Colonic mucosa (tissue), 4 donors: ENCODE measurements at places on chromosomes 1 and 21.

DNA sequence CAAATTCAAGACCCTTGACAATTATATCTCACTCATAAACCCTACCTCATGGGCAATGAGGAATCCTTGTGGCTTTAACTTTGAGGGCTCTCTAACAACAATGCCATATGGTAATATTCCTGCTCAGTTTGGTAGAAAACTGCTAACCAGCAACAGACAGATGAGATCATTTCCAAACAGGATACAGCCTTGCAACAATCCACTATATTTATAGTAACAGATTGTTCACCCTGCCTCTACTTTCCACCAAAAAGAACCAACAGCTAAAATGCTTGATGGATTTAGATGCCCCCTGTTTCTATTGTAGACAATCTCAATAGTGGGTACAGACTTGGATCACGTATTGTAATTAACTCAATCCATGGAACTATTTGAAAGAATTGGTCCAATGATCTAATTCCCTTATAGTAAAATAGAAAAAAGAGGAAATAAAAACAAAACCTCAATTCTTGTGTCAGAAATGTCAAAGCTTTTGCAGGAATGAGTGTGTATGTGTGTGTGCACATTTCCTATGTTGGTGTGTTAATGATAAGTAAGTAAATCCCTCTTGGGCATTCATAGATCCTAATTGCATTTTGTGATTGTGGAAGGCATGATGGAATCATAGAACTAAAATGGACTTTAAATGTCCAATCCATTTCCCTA is 100.0 kb upstream of the EDEM3 start:
- no peak overlapping the region for H3K4me3 ChIP-seq
- H3K27me3 ChIP-seq, result no peaks in the 10 kb centered on the region
- DNase-seq, result no peak
- H3K27ac ChIP-seq, result no peak overlapping the region

DNA sequence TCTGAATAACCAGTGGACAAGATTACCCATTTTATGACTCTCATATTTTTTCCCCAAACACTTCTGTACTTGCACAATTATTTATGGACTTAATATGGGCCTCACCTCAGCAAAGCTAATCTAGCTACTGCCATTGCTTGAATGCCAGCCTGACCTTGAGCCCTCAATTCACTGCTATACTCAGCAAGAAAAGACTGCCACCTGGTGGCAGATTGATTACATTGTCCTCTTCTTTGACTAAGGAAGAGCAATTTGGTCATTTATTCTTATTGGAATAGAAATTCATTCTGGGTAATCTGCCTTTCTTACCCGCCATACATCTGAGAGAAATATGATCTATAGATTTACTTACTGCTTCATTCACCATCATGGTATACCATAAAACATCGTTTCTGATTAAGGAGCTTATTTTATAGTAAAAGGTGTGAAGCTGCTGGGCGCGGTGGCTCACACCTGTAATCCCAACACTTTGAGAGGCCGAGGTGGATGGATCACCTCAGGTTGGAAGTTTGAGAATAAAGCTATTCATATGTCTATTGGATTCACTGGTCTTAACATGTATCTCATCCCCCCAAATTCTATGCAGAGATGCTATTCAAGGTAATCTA is 32.9 kb upstream of the DIPK1A start:
- peak; percentile 86 for DNase-seq
- no peaks in the 10 kb centered on the region for H3K27me3 ChIP-seq
- no peaks in the 10 kb centered on the region for H3K36me3 ChIP-seq

- DNase-seq, result no peak
- H3K4me3 ChIP-seq, result no peak overlapping the region
- no peaks in the 10 kb centered on the region for H3K27me3 ChIP-seq
- peaks cover 11% of the 10 kb centered on the region for H3K4me1 ChIP-seq
Measured at GRCh38 chr1:109272021-109272799, 10.7 kb downstream of the PSRC1 start.

DNA sequence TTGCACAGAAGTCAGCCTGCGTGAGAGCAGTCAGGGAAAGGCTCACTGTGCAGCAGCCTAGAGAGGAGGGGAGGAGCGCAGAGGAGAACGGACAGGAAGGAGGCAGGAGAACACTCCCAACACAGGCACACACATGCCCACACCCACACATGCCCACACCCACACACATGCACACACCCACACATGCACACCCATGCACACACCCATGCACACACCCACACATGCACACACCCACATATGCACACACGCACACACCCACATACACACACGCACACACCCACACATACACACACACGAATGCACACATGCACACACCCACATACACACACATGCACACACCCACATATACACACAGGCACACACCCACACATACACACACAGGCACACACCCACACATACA is 7.1 kb downstream of the SUMO3 start:
- H3K4me1 ChIP-seq, result no peaks in the 10 kb centered on the region
- no peak for DNase-seq
- H3K4me3 ChIP-seq, result no peak overlapping the region
- H3K27me3 ChIP-seq, result no peaks in the 10 kb centered on the region

GRCh38 chr1:228315945-228316588 is 90.6 kb downstream of the TRIM11 start:
- H3K27ac ChIP-seq, result no peak overlapping the region
- H3K36me3 ChIP-seq, result no peaks in the 10 kb centered on the region
- no peaks in the 10 kb centered on the region for H3K4me1 ChIP-seq
- no peaks in the 10 kb centered on the region for H3K27me3 ChIP-seq

- no peaks in the 10 kb centered on the region for H3K36me3 ChIP-seq
- no peak overlapping the region for H3K4me3 ChIP-seq
- H3K27ac ChIP-seq, result no peak overlapping the region
- no peaks in the 10 kb centered on the region for H3K4me1 ChIP-seq
Measured at GRCh38 chr1:172084876-172085275, 243.6 kb downstream of the DNM3 start.

DNA sequence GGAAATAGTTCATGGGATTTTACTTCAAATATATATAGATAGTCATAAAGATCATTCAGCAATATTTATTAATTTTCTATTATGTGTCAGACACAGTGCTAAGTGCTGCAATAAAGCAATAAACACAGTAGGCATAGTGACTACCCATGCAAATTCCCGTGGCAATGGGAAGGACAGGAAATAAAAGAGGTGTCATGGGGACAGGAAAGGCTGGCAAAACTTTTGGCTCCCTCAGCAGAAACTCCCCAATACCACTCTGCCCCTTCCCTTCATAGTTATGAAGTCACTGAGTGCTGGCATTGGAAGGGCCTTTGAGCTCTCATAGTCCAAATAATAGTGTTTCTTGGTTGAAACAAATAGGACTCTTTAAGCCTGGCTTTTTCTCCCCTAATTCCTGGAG is 104.4 kb upstream of the DPT start:
- DNase-seq, result peak; percentile 33
- H3K27ac ChIP-seq, result peak overlapping the region; percentile 54
- peaks cover 6% of the 10 kb centered on the region for H3K4me1 ChIP-seq
- H3K4me3 ChIP-seq, result no peak overlapping the region

- H3K4me1 ChIP-seq, result no peaks in the 10 kb centered on the region
- no peaks in the 10 kb centered on the region for H3K36me3 ChIP-seq
- H3K4me3 ChIP-seq, result no peak overlapping the region
- H3K27me3 ChIP-seq, result no peaks in the 10 kb centered on the region
Measured at GRCh38 chr1:9887070-9887469, 23.0 kb downstream of the CTNNBIP1 start.

DNA sequence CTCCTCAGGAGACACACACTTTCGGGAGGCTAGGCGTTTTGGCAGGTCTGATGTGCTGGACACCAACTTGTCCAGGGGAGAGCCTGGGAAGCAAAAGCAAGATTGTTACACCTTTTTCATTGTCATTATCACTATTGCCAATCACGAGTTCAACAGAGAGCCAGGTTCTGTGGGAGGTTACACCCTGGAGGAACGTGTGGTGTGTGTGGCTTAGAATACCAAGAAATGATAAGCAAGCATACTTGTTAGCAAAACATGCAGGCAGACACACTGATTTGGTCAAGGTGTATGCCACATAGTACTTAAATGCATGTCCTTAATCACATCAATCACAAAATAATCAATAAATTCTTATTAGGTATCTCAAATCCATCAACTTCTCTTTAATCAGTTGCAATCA is 16.1 kb downstream of the HMGCS2 start:
- no peak for DNase-seq
- no peak overlapping the region for H3K4me3 ChIP-seq
- no peaks in the 10 kb centered on the region for H3K36me3 ChIP-seq
- H3K4me1 ChIP-seq, result no peaks in the 10 kb centered on the region
- H3K27ac ChIP-seq, result no peak overlapping the region
- no peaks in the 10 kb centered on the region for H3K27me3 ChIP-seq

DNA sequence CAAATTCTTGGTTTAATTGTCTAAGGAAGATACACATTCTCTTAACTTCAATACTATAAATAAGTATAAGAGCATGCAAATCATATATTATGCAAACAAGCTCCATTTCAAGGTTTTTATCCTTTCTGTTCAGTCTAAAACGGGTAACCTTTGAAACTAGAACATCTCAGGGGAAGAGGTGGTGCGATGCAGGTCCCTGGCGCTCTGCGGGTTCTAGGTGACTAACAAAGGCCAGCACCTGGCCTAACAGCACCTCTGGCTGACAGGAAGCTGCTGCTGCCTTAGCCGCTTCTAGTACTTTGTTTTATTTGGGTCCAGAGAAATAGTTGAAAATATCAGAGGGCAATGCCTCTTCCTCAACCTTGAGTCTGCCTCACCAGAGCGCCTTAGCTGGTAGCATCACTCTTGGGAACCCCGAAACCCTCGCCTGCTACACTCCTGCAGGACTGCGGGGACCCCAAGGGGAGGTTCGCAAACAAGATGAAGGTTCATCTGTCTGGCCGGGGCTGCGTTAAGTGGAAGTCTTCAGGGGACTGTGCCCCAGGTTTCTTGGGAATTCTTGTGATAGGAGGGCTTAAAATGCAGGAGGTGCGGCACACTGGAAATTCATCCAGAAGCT is 45.5 kb downstream of the PRDM15 start:
- no peak overlapping the region for H3K4me3 ChIP-seq
- H3K27ac ChIP-seq, result no peak overlapping the region
- no peaks in the 10 kb centered on the region for H3K36me3 ChIP-seq
- no peaks in the 10 kb centered on the region for H3K27me3 ChIP-seq
- no peak for DNase-seq

DNA sequence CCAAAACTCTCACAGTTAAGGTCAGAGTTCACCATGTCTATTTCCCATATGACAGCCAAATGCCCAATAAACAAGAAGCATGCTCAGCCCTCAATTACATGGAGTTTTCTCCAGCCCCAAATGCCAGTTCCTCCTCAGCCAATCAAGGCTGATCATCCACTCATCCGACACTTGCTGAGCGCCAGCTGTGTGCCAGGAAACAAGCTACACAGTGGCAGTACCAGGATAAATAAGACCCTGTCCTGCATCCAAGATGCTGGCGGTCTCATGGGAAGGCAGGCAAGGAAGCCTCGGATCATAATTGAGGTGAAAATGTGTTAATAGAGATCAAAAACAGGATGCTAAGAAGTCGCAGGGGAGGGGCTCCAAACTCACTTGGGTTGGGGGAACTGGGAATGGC is 7.7 kb downstream of the ZBTB17 start:
- DNase-seq, result no peak
- H3K27ac ChIP-seq, result no peak overlapping the region
- H3K36me3 ChIP-seq, result no peaks in the 10 kb centered on the region
- H3K4me3 ChIP-seq, result no peak overlapping the region

GRCh38 chr1:90534663-90535295 is 182.3 kb downstream of the BARHL2 start:
- no peak overlapping the region for H3K4me3 ChIP-seq
- no peaks in the 10 kb centered on the region for H3K4me1 ChIP-seq
- no peaks in the 10 kb centered on the region for H3K27me3 ChIP-seq
- no peak for DNase-seq

- no peaks in the 10 kb centered on the region for H3K27me3 ChIP-seq
- peaks cover 9% of the 10 kb centered on the region for H3K4me1 ChIP-seq
- H3K36me3 ChIP-seq, result no peaks in the 10 kb centered on the region
- no peak for DNase-seq
- no peak overlapping the region for H3K4me3 ChIP-seq
- H3K27ac ChIP-seq, result no peak overlapping the region
Measured at GRCh38 chr1:31020007-31020790, 45.3 kb downstream of the PUM1 start.

GRCh38 chr1:184541537-184542152 is 154.8 kb downstream of the C1orf21 start:
- DNase-seq, result no peak
- H3K4me3 ChIP-seq, result no peak overlapping the region
- H3K36me3 ChIP-seq, result no peaks in the 10 kb centered on the region
- H3K27ac ChIP-seq, result no peak overlapping the region
- no peaks in the 10 kb centered on the region for H3K27me3 ChIP-seq
